ENCODE measurements at places on chromosomes 12 and 14.

- DNase-seq: no peak
Measured at GRCh38 chr12:112986291-112986800, 8.0 kb downstream of the OAS2 start.

- no peak for DNase-seq
Measured at GRCh38 chr12:127459166-127459565, 807.8 kb upstream of the TMEM132C start.

DNA sequence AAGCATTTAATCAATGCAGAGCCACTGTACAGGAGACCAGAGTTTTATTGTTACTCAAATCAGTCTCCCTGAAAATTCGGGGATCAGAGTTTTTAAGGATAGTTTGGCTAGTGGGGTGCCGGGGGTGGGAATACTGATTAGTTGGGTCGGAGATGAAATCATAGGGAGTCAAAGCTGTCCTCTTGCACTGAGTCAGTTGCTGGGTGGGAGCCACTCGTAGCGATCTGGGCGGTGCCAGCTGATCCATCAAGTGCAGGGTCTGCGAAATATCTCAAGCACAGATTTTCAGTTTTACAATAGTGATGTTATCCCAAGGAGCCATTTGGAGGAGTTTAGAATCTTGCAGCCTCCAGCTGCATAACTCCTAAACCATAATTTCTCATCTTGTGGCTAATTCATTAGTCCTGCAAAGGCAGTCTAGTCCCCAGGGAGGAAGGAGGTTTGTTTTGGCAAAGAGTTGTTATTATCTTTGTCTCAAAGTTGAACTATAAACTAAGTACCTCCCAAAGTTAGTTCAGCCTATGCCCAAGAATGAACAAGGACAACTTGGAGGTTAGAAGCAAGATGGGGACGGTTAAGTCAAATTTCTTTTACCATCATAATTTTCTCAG lies 169.4 kb upstream of the PLEKHG7 start:
- no peak for DNase-seq

- DNase-seq: no peak
Measured at GRCh38 chr14:69261761-69262331, 1.9 kb downstream of the GALNT16 start.

DNA sequence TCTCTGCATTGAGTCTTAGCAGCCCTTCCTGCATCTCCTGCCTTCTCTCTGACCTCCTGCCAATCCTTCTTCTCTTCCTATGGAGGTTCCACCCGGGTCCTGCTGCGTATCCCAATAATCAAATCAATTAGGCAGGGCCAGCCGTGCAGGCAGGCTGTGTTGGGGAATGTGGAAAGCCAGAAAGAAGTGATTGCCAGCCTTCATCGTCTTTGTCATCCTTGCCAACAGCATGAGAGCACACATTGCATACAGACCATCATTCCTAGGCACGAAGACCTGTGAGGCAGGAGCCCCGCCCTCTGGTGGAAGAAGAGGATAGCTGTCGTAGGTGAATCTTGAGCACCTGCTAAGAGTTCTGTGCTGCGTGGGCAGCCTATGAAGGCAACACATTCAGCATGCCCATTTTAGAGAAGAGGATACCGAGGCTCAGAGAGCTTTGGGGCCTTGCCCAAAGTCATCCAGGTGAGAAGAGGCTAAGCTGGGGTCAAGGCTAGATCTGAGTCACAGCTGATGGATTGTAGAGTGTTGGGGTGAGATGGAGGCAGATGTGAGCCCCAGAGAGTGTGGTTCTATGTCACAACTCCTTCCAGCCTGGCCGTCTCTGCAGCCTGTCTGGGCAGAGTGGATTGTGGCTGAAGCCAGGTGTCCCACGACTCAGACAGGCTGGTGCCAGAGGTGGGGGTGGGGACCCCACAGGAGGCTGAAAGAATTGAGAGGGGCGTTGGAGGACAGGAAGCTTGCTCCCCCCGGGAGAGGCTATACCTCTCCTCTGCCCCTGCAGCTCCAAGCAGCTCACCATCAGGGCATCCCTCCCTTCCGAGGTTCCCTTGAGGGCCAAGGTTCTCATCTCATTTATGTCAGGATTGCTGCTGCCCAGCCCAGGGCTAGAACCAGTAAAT lies 12.7 kb downstream of the C14orf132 start:
- no peak for DNase-seq

DNA sequence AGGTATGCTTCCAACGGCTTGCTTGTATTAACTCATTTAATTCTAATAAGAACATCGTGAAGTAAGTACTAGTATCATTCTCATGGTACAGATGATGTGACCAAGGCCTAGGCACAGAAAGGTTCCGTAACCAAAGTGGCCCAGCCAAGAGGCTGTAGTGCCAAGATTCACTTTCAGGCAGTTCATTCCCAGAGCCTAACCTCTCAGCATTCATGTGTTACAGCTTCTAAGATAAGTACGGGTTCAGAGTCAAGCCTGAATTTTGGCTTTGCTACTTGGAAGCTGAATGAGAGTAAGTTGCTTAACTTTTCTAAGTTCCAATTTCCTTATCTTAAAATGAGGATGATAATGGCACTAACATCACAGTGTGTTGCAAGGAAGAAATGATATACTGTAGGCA lies 379.9 kb downstream of the AEBP2 start:
- no peak for DNase-seq

DNA sequence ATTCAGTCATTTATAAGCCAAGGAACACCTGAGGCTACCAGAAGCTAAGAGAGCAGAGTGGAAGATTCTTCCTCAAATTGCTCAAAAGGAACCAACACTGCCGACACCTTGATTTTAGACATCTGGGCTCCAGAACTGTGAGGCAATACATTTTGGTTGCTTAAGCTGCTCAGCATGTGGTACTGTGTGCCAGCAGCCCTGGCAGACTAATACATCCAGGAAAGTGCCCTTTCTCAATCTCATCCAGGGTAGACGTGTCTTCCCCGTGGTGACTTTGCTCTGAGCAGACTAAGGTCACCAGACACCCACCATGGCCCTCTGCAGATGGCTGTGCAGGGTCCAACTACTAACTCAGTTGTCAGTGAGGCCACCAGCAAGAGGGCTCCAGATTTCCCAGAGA lies 122.8 kb downstream of the VRK1 start:
- no peak for DNase-seq

DNA sequence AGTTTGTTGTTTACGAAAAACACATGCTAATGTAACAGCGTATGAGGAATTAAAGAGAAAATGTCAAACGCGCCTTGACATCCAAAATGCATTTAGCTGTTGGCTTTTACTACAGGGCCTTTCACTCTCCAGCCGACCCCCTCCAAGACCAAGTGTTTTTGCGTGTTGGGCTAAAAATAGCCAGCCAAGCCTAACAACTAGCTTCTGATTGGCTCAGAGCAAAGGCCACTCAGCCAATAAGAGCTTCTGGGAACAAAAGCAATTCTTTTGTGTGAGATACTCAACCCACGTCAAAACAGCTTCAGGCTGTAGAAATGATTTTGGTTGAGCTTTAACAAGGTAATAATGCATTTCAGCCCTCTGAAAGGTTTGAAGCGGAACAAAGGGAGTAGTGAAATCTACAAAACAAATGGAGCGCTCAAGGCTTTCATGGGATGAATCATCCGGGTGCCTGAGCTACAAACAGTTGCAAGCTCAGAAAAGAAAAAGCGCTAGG lies 198.7 kb upstream of the DCN start:
- DNase-seq: no peak

DNA sequence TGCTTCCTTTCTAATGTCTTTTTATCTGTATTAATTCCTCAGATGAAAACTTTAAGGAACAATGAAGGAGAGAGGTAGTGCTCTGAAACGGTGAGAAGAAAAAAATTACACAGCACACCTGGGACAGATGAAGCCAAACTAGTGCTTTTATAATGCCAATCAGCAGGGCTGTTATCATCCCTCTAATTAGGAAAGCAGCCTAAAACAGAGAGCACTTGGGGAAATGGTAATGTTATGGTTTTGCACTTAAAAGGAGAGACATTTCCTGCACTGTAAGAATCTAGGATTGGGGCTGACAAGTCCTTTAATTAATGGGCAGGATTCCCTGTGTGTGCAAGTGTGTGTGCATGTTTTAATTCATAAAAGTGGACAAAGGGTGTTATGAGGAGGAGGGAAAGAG lies 4.8 kb upstream of the LMO3 start:
- no peak for DNase-seq

DNA sequence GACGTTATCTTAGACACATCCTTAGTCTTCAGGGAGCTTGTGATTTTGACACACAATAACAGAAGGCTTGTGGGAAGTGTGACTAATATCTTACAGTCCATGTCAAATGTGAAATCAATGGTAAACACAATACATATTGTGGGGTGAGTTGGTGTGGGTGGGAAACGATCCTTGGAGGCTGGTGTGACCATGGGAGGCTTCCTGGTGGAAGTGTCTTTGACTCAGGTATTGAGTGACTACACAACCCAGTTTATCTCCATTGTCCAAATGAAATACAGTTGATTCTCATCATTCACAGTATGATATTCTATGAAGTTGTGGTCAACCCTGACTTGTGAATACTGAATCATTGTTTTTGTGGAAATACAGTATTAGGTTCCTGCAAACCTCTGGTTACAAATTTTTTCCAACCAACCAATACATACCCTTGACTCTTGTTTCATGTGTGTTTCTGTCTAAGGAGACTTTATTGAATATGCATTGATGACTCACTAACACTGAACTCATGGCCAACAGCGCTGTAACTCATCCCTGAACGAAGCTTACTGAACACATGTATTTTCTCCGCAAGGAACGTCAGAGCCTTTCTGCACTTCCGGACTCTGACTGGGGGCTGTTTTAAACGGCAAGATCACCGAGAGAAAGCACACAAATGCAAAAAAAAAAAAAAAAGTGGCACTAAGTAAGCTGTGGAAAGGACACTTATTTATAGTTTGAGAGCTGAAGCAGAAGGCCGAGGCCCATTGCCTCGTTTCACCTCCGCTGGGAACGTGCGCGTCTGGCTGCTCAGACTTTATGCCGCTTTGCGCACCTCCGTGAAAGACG lies 59.0 kb downstream of the CLMN start:
- DNase-seq: peak; percentile 70

DNA sequence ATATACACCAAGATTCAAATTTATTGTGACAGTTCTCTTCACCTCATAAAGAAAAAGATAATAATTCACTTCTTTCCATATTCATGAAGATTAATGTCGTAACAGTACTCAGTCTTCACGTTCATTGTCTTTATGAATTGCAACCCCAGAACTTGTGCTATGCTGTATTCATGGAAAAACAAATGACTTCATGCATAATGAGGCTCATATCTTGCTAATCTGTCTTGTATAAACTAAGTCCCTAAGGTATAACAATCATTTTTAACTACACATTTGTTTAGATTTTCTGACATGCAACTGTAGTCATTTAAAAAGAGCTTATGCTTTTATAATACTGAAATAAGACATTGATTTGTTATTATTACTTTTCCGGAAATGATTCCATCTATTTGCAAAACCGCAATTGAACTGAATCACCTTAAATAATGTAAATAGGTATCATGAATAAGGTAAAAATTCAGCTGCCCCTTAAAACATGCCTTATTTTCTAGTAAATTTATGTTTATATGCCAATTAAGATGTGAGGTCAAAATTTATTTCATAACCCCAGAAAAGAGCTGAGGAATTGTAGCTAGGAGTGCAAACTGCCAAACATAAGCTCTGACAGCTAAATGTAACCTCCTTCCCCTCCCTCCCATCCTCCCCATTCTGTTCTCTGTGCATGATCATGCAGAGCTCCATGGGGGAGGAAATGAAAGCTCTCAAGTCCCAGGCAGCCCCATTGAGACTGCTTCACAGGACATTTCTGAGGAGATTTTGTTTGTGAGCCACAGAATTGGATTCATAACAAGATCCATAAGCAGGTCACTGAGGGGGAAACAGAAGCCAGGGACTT lies 301.6 kb downstream of the ATP23 start:
- no peak for DNase-seq

GRCh38 chr14:83940253-83940652 lies 1589.7 kb upstream of the FLRT2 start:
- DNase-seq: no peak

GRCh38 chr12:26809611-26810285 lies 23.2 kb downstream of the ITPR2 start:
- no peak for DNase-seq

DNA sequence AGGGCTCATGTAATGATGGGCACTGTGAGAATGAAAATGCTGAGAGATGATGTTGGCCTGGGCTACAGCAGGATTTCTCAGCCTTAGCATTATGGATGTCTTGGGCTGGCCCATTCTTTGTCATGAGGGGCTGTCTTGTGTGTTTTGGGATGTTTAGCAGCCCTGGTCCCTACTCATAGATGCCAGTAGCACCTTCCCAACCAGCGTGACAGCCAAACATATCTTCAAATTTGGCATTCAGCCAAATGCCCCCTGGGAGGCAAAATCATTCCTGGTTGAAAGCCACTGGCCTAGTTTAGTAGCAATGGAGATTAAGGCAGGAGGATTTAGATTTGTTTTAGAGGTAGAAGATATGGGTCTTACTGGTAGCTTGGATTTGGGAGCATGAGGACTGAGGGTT lies 26.6 kb downstream of the UBE3B start:
- no peak for DNase-seq

- no peak for DNase-seq
Measured at GRCh38 chr14:99212199-99212598, 59.8 kb downstream of the BCL11B start.

- DNase-seq: no peak
Measured at GRCh38 chr12:132471011-132471857, 18.7 kb upstream of the FBRSL1 start.

GRCh38 chr12:49974677-49975317 lies 2.0 kb downstream of the AQP6 start:
- no peak for DNase-seq

GRCh38 chr12:54265364-54265812 lies 14.5 kb downstream of the CBX5 start:
- no peak for DNase-seq

DNA sequence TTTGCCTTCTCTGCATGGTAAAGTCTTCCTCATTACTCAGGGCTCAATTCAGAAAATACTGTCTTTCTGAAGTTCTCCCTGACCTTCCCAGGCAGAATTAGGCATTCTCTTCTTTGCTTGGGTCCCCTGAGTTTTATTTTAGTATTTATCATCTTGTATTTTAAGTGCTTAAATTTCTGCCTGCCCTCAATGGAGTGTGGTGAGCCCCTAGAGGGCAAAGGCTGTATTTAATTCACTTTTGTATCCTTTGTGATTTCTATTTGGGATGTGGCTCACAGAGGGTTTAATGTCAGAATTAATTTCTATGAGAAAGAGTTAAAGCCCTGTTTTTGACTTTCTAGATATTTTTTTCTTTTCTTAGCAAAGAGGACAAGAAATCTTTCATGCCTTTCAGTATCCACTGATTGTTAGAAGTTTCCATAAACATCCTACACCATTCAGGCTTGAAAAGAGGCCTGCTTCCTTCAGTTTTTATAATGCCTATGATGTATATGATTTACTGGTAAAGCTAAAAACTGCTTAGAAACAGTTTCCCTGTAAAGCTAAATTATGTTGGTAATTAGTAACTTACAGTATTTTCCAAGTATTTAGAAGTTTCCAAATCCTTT lies 55.6 kb upstream of the PTPRB start:
- no peak for DNase-seq

DNA sequence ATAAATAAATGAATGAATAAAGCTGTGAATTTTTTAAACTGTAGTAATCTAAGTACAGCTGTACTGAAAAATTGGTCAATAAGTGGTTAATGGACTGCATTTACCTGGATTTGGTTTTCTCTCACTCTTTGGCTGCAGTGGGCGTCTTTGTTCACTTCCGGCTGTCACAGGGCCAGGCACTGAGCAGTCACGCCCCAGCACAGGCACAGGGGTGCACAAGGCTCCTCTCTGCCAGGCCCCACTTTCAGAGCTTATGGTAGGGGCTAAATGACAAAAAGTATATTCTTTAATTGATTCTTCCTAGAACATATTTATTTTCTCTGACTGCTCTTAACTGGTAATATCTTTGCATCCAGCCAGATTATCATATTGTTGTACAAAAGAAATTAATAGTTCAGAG lies 70.6 kb upstream of the DYNC1H1 start:
- DNase-seq: no peak

Measured in stimulated activated CD4-positive, alpha-beta T cell treated with anti-CD3 and anti-CD28 coated beads, Interleukin-1b, Interleukin-23, amount 100 ng/mL, for 48 hours (primary cell).